Activated naive CD8-positive, alpha-beta T cell treated with anti-CD3 and anti-CD28 coated beads for 36 hours (primary cell): ENCODE measurements at places on chromosomes 1 and 21. TPM values are rescaled to one million over a fixed set of nuclear protein-coding genes. Genes with fewer than 3 reads are reported as not detected.
A peak's percentile ranks its signal among the peaks of the same experiment; 100 is the strongest.

Gene SLC45A3
- 0.45 TPM for total RNA-seq

Gene TRIM45
- 0.60 TPM for total RNA-seq

Gene TAS1R1
- total RNA-seq = not detected

Gene PDIK1L
- total RNA-seq = 16.3 TPM

DNA sequence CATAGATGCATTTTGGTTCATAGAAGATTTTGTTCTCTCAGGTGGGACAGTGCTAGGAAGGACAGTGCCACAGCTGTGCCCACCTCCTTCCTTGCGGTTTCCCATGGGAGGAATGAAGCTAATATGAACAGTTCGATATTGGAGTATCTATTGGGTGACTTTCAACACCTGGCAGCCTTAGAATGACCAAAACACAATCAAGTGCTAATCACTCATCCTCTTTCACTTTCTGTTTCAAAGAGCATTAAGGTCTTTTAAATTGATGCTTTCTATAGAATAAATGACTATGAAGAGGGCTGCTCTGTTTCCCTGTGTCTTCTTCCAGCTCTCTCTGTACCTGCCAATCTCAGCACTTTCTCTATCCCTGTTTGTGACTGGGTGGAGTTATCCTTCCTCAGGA is 784.0 kb downstream of the MRPL39 start:
- DNase-seq = no peak
- no peak overlapping the region for H3K27ac ChIP-seq
- no peaks in the 10 kb centered on the region for H3K4me1 ChIP-seq
- no peaks in the 10 kb centered on the region for H3K36me3 ChIP-seq
- no peaks in the 10 kb centered on the region for H3K27me3 ChIP-seq

- H3K36me3 ChIP-seq = no peaks in the 10 kb centered on the region
- no peak overlapping the region for H3K27ac ChIP-seq
- peaks cover 50% of the 10 kb centered on the region for H3K27me3 ChIP-seq
- H3K4me1 ChIP-seq = peaks cover 3% of the 10 kb centered on the region
Observed at GRCh38 chr1:32893198-32894018, 7.1 kb downstream of the HPCA start.

DNA sequence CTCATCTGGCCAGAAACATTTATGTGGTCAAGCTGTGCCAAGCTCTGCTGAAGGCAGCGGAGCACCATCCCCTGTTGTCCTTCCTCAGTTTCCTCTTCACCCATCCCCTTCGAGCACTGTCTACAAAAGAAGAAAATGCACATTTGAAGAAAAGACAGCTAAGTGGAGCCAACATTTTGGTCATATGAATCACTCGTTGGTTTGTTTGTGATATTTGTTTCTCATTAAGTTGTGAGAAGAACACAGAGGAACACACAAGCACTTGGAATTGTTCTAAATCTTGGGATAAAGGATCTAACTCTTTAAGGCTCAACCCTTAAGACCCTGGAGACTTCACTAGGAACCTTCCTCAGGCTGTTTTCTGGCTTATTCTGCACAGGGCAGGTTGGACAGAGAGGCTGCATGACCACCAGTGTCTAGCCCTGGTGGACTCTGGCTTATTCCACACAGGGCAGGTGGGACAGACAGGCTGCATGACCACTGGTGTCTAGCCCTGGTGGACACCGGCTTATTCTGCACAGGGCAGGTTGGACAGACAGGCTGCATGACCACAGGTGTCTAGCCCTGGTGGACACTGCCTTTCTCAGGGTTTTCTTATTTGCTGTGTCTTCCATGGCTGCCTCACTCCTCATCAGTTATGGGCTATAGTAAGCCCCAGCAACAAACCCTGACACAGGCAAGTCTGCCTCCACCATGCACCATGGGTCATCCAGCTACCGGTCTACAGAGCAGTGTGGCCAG is 35.3 kb upstream of the COL6A2 start:
- peaks cover 7% of the 10 kb centered on the region for H3K27me3 ChIP-seq
- no peak overlapping the region for H3K27ac ChIP-seq
- no peak for DNase-seq
- no peak overlapping the region for H3K4me3 ChIP-seq

DNA sequence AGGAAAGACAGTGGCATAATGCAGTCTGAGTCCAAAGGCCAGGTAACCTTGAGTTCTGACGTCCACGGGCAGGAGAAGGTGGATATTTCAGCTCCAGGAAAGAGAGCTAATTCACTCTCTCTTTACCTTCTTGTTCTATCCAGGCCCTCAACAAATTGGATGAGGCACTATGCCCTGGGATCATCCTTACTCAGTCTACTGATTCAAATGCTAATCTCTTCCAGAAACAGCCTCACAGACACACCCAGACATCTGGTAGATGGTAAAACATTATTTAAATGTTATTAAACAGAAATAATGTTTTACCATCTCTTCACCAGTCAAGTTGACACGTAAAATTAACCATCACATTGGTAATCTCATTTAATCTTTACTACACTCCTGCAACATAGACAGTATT is 73.0 kb downstream of the RBM11 start:
- no peaks in the 10 kb centered on the region for H3K27me3 ChIP-seq
- no peak overlapping the region for H3K4me3 ChIP-seq
- no peaks in the 10 kb centered on the region for H3K4me1 ChIP-seq

DNA sequence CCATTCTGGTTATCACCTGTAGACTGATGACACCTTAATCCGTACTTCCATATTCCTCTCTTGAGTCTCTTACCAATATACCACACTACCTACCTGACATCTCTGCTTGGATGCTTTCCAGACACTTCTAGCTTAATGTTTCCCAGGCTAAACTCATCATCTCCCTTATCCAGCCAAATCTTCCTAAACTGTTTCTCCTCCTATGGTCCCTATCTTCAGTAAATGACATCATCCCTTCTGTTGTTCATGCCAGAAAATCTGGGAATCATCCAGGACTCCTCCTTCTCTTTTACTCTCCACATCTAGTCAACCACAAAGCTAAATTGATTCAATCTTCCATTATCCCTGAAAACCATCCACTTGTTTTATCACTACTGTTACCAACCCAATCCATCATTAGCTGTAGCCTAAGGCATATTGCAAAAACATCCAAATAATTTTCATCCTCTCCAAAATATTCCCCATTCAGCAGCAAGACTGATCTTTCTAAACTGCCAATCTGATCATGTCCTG is 464.1 kb upstream of the BEND5 start:
- H3K4me3 ChIP-seq = no peak overlapping the region
- H3K27me3 ChIP-seq = no peaks in the 10 kb centered on the region
- H3K4me1 ChIP-seq = no peaks in the 10 kb centered on the region
- no peak overlapping the region for H3K27ac ChIP-seq

- H3K4me1 ChIP-seq = no peaks in the 10 kb centered on the region
- DNase-seq = no peak
- no peak overlapping the region for H3K27ac ChIP-seq
- no peaks in the 10 kb centered on the region for H3K36me3 ChIP-seq
- no peak overlapping the region for H3K4me3 ChIP-seq
- no peaks in the 10 kb centered on the region for H3K27me3 ChIP-seq
Observed at GRCh38 chr1:118335331-118335732, 150.3 kb upstream of the SPAG17 start.

DNA sequence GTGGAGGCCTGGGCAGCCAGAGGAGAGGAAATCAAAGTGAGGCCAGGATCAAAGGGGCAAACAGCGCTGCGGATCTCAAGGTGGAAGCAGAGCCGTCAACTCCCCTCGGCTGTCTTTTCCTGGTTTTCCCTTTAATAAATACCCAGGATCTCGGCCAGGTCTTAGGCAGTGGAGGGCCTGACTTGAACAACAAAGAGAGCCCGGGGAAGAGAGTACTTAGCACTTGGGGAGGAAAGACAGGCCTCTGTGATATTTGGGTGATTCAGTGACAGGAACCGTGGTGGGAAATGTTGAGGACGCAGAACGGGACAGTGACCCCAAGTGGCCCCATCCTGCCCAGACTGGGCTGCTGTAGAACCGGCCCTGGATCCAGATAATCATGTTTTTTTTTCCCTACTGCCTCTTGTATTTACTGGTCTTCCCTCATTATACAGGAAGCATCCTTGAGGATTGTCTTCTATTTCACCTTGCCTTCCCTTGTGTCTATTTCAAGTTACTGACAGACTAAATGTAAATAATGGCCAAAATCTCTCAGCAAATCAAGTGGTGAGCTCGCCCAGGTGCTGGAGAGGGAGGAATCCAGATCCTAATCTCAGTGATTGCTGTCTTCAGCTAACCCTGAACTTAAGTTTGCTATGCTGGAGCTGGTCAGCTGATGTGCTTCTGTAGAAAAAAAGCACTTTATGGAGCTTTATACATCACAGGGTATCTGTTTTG is 2.8 kb upstream of the MIXL1 start:
- no peak overlapping the region for H3K27ac ChIP-seq
- no peak overlapping the region for H3K4me3 ChIP-seq
- no peaks in the 10 kb centered on the region for H3K36me3 ChIP-seq
- no peak for DNase-seq

DNA sequence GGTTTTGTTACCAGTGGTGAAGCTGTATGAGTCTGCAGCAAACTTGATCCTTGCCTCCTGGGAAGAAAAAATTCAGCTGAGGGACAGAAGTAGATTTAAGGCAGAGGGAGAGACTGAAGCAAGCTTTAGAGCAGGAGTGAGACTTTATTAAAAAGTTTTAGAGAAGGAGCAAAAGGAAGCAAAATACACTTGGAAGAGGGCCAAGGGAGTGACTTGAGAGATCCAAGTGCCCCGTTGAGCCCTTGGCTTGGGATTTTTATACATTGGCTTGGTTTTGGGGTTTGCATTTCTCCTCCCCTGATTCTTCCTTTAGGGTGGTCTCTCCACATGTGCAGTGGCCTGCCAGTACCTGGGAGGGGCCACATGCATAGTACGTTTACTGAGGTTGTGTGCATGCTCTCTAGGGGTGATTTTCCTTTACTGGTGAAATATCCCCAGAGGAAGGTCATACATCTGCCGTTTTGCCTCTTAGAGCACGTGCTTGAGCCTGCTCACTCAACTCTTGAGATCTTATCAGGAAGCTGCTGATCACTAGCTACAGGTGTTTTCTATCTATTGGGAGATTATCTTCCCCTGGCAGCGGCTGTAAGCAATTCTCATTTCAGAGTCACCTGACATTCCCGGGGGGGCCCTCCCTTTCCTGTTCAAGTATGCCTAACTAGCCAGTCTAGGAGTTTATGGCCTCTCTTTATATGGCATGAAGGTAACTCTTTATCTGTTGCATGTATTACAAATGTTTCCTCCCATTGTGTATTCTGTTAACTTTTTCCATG is 20.3 kb downstream of the FASLG start:
- H3K4me1 ChIP-seq = peaks cover 41% of the 10 kb centered on the region
- H3K36me3 ChIP-seq = peaks cover 4% of the 10 kb centered on the region
- no peak overlapping the region for H3K27ac ChIP-seq
- DNase-seq = no peak
- H3K4me3 ChIP-seq = no peak overlapping the region
- H3K27me3 ChIP-seq = peaks cover 62% of the 10 kb centered on the region

DNA sequence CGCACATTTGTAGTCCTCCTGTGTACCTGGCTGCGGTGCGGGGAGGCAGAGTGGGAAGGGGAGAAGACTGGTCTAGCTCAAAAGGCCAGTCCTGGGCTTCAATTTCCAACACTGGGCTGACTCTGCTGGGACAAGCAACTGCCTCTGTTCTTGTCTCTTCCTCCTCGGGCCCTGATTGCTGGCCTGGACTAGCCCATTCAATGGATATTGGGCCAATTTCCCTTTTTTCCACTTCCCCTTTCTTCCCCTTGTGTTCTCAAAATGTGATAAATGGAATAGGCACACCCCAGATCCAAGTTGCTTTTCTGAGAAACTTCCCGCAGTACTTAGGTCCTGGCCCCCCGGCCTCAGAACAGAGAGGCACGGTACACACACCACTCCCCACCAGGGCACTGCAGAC is 48.2 kb downstream of the SPSB1 start:
- no peaks in the 10 kb centered on the region for H3K27me3 ChIP-seq
- DNase-seq = no peak
- H3K4me1 ChIP-seq = no peaks in the 10 kb centered on the region

- DNase-seq = no peak
- H3K4me3 ChIP-seq = no peak overlapping the region
- no peak overlapping the region for H3K27ac ChIP-seq
- no peaks in the 10 kb centered on the region for H3K4me1 ChIP-seq
- H3K36me3 ChIP-seq = no peaks in the 10 kb centered on the region
Observed at GRCh38 chr1:71170925-71171324, 90.1 kb upstream of the ZRANB2 start.

GRCh38 chr1:62237950-62238374 is 43.3 kb downstream of the L1TD1 start:
- no peak overlapping the region for H3K4me3 ChIP-seq
- DNase-seq = no peak
- H3K27ac ChIP-seq = no peak overlapping the region
- no peaks in the 10 kb centered on the region for H3K36me3 ChIP-seq
- no peaks in the 10 kb centered on the region for H3K27me3 ChIP-seq
- H3K4me1 ChIP-seq = no peaks in the 10 kb centered on the region

GRCh38 chr1:229643996-229644745 is 18.1 kb downstream of the URB2 start:
- H3K27ac ChIP-seq = peak overlapping the region; percentile 18
- peaks cover 13% of the 10 kb centered on the region for H3K36me3 ChIP-seq
- DNase-seq = no peak
- peaks cover 7% of the 10 kb centered on the region for H3K4me1 ChIP-seq
- no peaks in the 10 kb centered on the region for H3K27me3 ChIP-seq

- no peak overlapping the region for H3K4me3 ChIP-seq
- DNase-seq = no peak
- no peaks in the 10 kb centered on the region for H3K27me3 ChIP-seq
- no peaks in the 10 kb centered on the region for H3K36me3 ChIP-seq
- peaks cover 37% of the 10 kb centered on the region for H3K4me1 ChIP-seq
Observed at GRCh38 chr1:161196521-161197451, 2.1 kb downstream of the ADAMTS4 start.

DNA sequence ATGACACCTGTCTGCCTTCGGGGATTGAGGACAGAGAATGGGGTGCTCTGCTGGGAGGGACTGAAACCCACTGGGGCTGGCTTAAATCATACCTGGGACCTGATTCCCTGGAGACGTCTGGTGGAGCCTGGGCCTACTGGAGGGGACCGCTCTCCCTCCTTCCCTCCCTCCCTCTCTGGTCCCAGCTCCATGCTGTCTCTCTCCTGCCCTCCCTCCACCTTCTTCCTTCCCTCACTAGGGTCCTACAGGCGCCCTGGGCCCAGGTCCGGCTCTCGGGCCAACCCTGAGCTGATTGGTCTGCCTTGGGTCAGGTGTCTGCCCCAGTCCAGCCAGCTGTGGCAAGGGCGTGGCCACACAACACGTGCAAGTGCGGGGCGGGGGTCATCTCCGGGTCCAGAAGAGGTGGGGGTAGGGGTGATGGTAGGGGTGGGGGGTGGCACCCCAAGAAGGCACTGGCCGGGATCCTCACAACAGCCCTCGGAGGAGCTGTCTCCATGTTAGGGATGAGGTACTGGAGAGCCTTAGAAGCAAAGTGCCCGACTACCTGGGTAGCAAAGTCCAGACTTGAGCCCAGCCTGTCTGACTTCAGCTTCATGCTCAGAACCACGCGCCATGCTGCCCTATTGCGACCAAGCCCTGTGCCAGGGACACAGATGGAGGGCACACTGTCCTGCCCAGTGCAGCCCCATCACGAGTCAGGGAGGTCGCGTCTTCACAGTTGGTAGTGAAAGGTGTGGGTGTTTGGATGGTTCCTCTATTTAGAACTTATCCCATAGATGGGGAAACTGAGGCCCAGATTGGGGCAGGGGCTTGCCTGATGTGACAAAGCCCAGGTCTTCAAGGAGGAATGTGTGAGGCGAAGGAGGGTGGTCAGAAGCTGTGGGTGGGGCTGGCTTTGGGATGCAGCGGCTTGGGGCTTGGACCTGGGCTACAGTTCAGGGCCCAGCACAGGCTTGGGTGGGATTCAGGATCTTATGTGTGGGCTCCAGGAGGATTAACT is 574.1 kb downstream of the PTPRU start:
- H3K27ac ChIP-seq = no peak overlapping the region
- no peak overlapping the region for H3K4me3 ChIP-seq
- no peaks in the 10 kb centered on the region for H3K36me3 ChIP-seq
- H3K27me3 ChIP-seq = peaks cover 11% of the 10 kb centered on the region
